Sigmoid colon (tissue), 7 donors: ENCODE measurements at places on chromosomes 5 and 9. TPM values are rescaled to one million over a fixed set of nuclear protein-coding genes. Genes with fewer than 3 reads are reported as not detected.

- no peak for DNase-seq
Measured at GRCh38 chr9:135198586-135199285, 111.3 kb downstream of the OLFM1 start.

Gene RFESD
- 4.9 TPM for total RNA-seq

Gene PCDHGC4
- 3.0 TPM for total RNA-seq

DNA sequence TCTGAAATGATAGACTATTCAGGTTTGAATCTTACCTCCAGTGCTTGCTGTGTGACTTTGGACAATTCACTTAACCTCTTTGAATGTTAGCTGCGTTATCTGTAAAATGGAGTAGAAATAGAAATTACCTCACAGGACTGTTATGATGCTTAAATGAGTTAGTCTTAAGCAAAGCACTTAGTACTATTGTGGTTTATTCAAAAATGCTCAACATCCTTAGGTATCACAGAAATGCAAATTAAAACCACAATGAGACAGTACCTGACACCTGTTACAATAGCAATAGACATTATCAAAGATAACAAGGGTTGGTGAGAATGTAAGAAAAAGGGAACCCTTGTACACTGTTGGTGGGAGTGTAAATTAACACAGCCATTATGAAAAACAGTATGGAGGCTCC, 77.6 kb upstream of the FREM1 start:
- DNase-seq: no peak

- DNase-seq: no peak
Measured at GRCh38 chr5:119626086-119626485, 3.3 kb upstream of the FAM170A start.

Gene STOML2
- 116 TPM for total RNA-seq

Gene PIP5KL1
- total RNA-seq: 4.2 TPM

Gene ZDHHC21
- total RNA-seq: 15.6 TPM

- peak; percentile 91 for DNase-seq
Measured at GRCh38 chr5:177545487-177546257, 8.7 kb downstream of the FAM193B start.

Gene PDE6A
- total RNA-seq: not detected

DNA sequence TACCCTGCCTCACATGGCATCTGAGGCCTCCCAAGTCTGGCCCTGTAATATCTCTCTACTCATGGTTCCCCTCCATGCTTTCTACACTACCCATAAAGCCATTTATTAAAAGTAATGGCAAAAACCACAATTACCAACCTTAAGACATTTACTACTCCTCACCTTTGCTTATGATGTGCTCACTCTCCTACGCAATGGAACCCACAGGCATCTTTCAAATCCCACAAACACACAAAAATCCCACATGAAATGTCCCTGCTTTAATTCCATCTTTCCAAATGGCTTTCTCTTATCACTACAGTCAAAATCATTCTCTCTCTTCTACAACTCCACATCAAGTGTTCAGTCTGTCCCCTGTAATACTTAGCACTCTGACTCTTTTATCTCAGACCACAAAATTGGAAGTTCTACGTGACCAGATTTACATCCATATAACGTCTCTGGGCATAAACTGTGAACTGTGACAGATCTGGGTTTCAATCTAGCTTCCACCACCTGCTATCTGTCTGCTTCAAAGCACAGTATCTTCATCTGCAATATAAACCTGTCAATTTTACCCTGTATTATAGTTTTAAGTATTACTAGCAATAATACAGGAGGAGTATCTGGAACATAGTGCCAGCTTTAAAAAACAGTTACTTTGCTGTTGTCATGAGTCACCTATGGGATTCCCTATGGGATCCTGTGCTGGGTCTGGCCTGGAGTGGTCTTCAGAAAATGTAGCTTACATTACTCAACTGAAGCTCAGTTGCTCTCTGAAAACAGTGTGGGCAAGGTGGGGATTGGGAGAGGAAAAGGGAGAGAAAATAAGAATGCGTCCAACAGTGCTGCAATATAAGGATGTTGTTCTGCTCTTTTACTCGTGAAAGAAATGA, 137.1 kb upstream of the TRIM32 start:
- no peak for DNase-seq

DNA sequence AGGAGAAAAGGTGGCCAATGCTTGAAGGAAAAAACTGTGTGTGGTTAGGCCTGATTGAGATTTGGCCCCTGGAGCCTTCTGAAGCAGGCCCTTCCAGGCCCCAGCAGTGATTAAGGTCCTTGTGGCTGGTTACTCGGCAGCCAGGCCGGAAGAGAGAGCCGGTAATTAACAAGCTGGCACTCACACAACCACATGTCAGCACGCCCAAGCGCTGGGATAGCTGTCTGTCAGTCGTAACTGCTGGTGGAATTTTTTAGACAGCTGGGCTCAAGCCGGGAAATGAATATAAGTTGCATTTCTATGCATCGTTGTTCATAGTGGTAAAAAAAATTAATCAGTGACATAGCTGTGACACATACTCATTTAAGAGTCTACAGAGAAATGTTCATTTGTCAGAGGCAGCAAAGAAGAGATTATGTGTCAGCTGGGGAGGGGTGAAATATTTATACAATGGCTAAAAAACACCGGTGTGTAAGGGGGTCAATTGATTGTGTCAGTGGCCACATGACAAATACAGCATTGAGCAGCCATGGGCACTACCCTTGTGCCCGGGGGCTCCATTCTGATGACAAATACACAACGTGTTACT, 13.7 kb upstream of the ARAP3 start:
- DNase-seq: no peak

- DNase-seq: no peak
Measured at GRCh38 chr5:1736065-1736464, 63.6 kb downstream of the MRPL36 start.

DNA sequence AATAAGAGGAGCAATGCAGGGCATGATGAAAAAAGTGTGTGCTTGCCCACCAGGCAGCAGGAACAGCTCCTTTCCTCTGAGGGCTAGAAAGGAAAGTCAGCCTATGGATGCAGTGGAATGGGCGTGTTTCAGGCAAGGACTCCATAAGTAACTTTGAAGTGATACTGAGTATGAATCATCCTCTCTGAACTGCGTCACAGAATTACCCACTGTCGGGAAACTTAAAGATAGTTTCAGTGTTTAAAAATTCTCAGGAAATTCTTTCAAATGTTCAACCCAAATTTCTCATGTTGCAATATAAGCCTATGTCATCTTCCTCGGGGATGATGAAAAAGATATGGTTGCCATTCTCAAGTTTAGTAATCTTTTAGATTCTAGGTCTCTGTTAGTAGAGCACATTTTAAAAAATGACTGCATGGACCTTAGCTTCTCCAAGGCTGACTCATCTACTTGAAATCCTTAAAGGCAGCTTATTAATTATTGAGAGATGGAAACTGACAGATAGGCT, 27.7 kb downstream of the PTCD2 start:
- no peak for DNase-seq

- no peak for DNase-seq
Measured at GRCh38 chr9:124773473-124774128, 2.5 kb upstream of the NR6A1 start.

DNA sequence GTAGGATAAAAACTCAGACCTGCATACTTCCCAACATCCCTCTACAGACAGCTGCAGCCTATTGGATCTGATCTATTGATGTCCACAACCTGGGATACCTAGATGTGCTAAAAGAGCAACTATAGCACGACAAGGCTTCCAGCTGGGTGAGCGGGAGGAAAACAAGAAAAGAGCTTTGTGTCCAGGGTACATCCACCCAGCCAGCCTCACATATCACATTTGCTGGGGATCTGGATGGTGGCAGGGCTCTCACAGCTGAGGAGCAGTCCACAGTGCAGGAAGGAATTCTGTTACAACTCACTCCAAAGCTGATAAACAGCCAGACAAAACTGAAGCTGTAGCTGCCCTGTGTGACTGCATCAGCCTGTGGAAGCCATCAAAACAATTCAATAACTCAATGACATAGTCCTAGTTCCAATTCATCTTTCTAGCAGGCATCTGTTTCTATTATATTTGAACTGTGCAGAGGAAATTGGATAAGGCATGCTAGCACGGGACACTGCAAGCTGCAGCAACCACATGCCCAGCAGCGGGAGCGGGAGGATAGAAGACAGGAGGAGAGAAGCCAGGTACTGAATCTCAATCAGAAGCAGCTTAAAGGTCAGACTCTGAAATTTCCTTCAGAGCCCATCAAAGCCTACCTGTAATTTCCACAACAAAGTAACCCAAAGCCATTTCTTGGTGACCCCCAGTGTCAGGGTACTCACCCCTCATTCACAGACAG, 45.0 kb downstream of the MED10 start:
- peak; percentile 26 for DNase-seq

Gene ANKRD20A1
- 1.5 TPM for total RNA-seq

Gene WNT8A
- total RNA-seq: not detected

DNA sequence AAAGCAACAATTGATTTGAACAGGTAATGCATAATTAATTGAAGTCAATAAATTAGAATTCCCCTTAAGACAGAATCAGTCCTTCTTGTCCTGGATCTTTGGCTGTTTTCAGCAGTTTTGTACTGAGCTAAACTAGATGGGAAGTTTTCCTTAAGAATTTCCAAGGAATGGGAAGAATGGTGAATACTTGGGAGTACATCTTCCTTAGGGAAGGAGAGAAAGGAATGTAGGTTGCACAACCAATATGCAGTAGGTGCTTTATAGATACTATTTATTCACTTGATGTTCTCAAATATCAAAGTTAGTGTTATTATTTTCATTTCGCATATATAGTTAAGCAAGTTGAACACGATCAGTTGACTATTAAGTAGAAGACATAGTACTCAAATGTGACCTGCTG, 183.5 kb upstream of the MAP1B start:
- DNase-seq: no peak

Gene TRIM14
- total RNA-seq: 10.5 TPM

- DNase-seq: no peak
Measured at GRCh38 chr9:130480673-130481072, 35.9 kb downstream of the ASS1 start.

DNA sequence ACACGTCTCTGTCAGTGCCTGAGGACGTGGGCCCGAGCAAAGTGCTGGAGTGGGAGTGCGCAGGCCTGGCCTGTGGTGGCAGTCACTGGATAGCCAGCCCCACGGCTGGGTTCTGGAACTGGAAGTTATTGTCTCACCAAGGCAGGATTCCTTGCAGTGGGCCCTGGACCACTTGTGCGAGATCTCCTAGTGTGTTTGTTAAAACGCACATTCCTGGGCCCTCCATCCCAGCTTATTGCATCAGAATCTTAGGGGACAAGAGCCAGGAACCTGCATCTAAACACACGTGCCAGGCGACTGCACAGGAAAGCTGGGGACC, 26.9 kb downstream of the PTPA start:
- DNase-seq: no peak

GRCh38 chr5:160694896-160695295, 157.1 kb downstream of the ATP10B start:
- DNase-seq: no peak

Gene ECM2
- total RNA-seq: 19.7 TPM

DNA sequence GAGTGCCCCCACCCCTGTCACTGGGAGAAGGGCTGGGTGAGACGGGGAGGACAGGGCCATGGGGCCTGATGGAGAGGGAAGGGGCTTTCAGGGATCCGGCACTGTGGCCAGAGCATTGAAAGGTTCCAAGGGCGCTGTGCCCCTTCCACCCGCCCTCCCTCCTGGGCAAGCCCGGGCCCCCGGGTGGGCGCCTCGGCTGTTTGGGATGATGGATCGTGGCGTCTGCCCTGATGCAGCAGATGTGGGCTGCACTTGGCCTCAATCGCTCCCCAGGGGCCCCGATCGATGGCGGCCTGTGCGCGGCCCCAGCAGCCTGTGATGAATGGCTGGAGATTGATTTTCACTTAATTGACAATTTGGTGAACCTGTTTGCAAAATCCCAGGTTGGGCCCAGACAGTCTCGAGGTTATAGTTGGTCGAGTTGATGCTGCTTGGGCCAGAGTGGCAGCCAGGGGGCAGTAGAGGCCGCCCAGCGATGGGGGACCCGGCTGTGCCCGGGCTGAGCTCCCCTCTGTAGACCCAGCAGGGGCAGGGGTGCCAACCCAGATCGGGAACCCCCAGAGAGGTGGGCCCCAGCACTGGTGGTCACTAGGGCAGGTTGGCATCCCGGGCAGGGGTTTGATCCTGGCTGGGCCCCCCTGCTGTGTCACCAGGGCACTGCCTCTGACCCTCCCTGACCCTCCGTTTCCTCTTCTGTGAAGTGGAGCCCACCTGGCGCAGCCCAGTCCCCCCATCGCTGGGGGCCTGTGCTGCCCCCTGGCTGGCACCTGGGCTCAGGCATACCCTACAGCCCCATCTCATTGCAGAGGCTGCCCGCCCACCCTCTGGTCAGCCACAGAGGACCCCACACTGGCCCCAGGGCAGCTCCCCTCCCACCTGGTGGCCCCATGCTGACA, 34.7 kb downstream of the LHX3 start:
- DNase-seq: no peak

GRCh38 chr5:72082048-72082447, 25.2 kb upstream of the MAP1B start:
- DNase-seq: no peak

DNA sequence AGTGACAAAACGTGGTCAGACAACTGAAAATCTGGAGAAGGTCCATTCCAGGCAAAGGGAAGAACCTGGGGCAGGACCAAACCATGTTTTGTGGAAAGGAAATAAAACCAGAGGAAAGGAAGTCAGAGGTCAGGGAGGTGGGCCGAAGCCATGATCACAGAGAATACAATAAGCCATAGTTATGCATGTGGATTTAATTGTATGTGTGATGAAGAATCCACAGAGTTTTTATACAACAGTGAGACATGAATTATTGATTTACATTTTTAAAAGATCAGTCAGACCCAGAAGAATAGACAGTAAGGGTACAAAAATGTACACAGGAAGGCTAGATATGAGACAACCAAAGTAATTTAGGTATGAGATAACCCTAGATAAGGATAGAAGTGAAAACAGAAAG, 20.8 kb downstream of the TTC33 start:
- DNase-seq: no peak

GRCh38 chr5:2755681-2756171, 4.2 kb upstream of the IRX2 start:
- DNase-seq: no peak

GRCh38 chr5:116650964-116651363, 76.3 kb upstream of the SEMA6A start:
- DNase-seq: no peak

DNA sequence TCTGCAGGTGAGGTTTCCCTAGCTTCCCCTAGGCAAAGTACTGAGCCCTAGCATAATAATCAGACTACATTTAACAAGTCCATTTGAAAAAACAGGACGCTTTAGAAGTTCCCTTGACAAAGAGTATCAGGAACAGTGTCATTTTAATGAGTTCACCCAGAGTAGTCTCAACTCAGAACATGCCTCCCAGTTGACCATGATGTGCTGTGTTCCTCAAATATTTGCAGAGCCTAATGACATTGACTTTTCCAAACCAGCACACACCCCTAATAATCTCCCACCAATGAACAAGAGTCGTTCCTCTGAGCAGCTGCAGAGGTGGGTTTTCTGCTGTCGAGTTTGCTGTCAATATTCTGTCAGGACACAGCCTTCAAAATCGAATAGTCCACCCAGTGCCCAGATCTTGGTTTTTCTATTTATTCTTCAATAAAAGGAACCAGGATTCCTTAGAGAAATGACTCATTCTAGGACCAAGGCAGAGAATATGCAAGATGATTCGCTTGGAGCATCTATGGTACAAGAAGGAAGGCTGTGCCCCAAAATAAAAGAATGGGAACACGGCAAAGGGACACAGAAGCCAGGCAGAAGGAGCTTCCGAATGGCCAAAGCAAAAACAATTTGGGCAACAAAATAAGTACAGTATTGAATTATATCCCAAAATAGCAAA, 57.6 kb downstream of the OTULIN start:
- DNase-seq: no peak
